ENCODE measurements at places on chromosomes 12 and 14.

- no peak for DNase-seq
Observed at GRCh38 chr12:62801796-62802195, 133.2 kb downstream of the PPM1H start.

DNA sequence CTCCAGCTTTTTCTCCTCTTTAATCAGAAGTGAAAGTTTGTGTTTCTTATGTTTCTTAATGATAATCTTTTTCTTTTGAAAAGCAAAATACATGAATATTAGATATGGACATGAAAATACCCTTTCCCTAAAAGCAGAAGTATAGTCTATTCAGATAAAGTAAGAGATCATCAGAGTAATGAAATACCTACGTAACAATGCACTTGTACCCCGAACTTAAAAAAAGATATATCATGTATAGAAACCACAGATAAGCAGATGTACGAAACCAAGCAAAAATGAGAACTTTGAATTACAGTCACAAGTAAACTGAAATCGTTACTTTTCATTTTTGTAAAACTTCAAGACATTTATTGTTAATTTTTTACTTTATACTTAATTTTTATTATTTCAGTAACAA, 1.5 kb upstream of the GPR65 start:
- DNase-seq, result no peak

DNA sequence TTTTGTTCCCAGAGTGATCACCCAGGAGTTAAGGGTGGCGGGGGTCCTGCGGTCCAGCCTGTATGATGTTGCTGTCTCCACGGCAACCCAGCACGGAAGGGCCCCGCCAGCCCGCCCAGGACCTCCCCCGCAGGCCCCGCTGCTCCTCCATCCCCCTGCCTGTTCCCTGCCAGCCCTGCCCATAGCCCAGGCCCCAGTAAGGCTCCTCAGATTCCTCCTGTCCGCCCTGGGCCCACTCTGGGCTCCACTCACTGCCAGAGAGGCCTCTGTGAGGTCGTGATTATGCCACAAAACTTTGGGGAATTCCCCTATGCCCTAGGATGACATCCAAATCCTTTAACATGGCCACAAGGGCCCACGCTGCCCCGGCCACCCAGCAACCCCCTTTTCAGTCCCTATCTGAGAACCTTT, 20.8 kb downstream of the HSP90AA1 start:
- DNase-seq, result no peak

DNA sequence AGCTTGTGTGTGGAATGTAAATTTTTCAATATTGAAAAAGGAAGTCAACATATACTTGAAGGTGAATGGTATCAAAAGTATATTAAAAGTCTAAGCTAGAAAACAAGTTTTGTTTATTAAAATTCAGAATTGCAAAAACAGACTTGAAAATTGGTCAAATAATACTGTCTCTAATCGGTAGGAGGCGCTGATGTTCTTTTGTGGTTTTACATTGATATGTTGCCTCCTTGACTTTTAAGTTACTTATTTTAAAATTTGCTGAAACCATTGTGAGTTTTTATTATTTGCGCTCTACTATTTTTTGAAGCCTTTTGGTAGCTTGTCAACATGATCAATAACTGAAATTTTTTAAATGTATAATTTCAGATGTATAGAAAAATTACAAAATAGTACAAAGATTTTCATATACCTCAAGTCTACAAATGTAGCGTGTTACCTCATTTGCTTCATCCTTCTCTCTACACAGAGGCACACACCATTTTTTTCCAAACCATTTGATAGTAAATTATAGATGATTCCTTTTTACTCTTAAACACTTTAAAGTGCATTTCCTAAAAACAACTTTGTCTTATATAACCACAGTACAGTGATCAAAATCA, 6.9 kb downstream of the RTRAF start:
- peak; percentile 33 for DNase-seq

- DNase-seq, result no peak
Observed at GRCh38 chr12:65496617-65497016, 218.1 kb downstream of the MSRB3 start.

GRCh38 chr12:104600036-104600712, 143.4 kb downstream of the CHST11 start:
- no peak for DNase-seq

- DNase-seq, result no peak
Observed at GRCh38 chr14:73998726-73999125, 20.4 kb downstream of the ENTPD5 start.

DNA sequence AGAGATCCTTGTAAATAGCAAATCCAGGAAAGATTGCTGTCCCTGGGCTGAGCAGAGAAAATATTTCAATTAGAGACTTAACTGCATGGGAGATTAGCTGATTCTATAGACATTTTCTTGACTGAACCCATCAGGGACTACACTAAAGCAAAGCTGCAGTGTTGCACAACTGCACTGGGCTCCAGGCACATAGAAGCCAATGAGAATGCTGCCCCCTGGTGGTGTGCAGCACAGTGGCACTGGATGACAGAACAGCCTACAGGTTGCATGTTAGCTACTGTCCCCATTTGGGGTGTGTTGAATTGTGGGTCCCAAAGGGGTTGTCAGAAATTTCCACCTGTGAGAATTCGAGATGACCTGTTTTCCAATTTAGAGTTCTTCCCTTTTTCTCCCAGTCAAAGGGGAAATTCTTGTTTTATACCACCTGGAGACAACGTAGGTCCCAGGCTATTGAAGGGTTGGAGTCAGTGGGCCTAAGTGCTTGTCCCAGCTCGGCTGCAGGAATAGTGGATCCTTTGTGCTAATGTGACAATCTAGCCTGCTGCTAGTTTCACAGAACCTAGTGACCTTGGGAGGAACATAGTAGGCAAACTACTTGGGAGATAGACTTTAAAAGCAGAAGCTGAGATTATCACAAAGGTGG, 114.7 kb downstream of the SLC8A3 start:
- DNase-seq, result peak; percentile 42

DNA sequence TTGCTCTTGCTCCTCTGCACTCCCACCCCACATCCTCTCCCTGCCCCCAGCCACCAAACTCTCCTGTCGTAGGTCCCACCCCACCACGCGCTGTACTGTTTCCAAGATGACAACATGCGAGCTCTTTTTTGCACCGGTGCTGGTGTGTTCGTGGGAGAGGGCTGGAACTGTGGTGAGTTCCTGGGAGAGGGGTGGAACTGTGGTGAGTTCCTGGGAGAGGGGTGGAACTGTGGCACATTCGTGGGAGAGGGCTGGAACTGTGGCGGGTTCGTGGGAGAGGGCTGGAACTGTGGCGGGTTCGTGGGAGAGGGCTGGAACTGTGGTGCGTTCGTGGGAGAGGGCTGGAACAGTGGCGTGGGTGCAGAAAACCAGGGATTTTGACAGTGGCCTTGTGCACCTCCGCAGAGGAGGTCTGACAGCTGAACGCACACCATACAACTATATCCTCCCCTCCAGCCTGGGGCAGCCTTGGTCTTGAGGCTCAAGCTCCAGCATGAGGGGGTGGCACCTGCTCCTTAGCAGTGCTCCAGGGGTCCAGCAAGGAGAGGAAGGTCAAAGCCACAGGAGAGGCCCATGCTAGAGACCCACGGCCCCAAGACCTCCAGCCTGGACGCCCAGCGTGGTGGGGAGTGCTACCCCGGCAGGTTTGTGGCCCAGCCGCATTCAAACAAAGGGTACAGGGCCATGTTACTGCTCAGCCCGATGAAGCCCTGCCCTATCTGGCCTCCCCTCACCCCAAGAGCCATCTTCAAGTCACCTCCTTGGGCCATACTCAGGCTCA, 50.1 kb downstream of the ACTN1 start:
- DNase-seq, result no peak

GRCh38 chr14:100234511-100234910, 4.4 kb upstream of the YY1 start:
- no peak for DNase-seq

GRCh38 chr12:81639196-81639595, 120.0 kb downstream of the PPFIA2 start:
- no peak for DNase-seq

GRCh38 chr12:71942703-71943102, 4.1 kb downstream of the TPH2 start:
- DNase-seq, result no peak

GRCh38 chr12:51955702-51956101, 4.2 kb downstream of the ACVR1B start:
- DNase-seq, result no peak

- no peak for DNase-seq
Observed at GRCh38 chr12:3833670-3834310, 39.4 kb downstream of the PARP11 start.

DNA sequence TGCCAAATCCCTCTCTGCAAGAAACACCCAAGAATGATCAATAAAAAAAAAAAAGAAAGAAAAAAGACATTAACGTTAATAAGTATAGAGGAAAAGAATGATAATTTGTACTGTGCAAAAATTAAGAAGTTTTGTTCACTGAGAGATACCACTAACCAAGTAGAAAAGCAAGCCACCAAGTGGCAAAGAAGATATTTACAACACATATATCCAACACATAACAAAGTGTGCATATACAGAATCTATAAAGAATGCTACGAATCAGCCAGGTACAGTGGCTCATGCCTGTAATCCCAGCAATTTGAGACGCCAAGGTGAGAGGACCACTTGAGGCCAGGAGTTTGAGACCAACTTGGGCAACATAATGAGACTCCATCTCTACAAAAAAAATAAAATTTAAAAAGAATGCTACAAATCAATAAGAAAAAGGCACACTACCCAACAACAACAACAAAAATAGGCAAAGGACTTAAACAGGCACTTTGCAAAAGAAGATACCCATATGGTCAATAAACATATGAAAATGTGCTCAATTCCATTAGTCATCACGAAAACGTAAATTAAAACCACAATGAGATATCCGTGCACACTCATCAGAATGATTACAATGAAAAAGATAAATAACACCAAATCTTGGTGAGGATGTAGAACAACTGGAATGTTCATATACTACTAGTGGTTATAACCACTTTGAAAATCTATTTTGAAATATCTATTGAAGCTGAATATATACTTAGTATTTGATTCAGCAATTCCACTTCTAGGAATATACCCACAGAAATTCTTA, 19.8 kb downstream of the GALNT4 start:
- DNase-seq, result peak; percentile 15

GRCh38 chr12:62833634-62834033, 101.3 kb downstream of the PPM1H start:
- no peak for DNase-seq

- no peak for DNase-seq
Observed at GRCh38 chr12:114697741-114698565, 14.0 kb upstream of the TBX3 start.

DNA sequence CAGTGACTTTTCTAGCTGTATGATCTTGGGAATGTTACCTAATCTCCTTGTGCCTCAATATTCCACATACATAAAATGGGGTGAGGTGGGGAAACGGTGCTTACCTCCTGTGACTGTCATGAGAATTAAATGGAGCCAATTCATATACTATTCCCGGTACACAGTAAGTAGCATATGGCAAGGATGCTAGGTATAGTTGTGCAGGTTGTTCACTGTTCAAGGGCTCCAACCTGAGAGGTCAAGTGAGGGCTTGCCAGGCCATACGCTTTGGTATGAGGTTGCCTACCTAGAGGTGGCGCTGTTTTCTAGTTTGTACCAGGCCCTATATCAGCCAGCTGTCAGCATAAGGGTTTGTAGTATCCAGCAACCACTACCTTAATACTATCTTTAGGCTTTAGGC, 3.6 kb upstream of the BATF start:
- no peak for DNase-seq

DNA sequence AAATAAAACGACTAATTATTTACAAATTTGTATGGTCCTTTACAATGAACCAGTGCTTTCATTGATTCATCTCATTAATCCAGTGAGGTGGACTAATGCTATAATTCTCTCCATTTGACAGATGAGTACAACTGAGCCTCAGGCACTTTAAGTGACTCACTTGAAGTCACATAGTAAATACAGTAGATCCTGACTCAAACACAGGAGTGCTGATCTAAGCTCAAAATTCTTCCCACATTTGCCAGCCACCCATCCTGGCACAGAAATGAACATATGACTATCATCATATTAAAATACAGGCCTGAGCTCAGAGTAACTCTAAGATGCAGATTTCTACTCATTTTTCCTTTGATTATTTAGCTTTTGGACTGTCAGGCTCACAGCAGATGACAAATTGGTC, 30.6 kb downstream of the SLC16A7 start:
- DNase-seq, result peak; percentile 12

GRCh38 chr14:97267509-97267908, 470.3 kb downstream of the VRK1 start:
- DNase-seq, result peak; percentile 58

- DNase-seq, result no peak
Observed at GRCh38 chr14:105600939-105601359, 74.6 kb downstream of the TMEM121 start.

DNA sequence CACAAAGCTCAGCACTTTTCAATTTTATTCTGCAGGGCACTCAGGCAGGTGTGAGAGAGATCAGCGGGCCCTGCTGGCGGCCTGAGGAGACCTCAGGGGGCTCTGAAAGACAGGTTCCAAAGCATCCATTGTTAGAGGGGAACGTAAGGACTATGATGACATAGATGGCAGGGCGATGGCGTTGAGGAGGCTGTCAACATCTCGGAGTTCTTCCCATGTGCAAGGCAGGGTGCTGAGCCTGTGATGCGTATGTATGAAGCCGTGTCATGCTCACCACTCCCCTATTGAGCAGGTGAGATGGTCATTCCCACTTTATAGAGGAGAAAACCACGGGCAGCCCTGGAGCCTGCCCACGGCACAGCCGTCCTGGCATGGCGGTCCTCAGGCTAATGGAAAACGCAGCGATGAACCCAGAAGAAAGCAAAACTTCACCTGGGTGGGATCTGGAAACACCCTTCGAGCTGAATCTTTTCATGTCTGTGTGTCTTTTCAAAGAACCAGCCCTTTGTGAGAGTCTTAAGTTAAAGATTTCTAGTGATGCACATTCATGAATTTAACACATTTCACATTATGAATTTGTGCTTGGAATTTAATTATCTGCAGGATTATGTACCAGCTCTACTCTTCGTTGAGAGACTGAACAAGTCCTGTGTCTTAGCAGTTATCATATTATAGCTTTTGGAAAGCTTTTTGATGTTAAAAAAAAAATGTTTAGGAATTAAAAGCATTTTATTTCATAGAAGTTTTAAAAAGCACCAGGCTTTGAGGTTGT, 64.7 kb downstream of the RIMBP2 start:
- DNase-seq, result no peak

DNA sequence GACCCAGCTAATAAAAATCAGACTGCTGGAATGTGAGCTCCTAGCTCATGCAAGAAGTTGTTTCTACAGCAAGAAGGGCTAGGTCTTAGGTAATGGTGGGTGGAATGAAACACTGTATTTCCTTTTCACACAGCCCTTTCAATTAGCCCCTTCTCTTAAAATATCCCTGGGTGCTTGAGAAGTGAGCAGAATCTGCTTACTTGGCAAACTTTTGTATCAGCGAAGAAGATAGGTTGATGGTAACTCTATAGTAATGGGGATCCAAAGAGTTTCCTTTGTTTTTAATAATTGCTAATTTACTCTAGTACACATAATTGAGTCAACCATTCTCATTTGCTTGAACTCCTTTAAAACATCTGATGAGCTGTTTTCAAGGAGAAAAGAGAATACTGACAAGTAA, 100.6 kb upstream of the FSCB start:
- no peak for DNase-seq

All from fibroblast of skin of abdomen (primary cell).